H54 (cell line): ENCODE measurements at places on chromosomes 3 and 15.

DNA sequence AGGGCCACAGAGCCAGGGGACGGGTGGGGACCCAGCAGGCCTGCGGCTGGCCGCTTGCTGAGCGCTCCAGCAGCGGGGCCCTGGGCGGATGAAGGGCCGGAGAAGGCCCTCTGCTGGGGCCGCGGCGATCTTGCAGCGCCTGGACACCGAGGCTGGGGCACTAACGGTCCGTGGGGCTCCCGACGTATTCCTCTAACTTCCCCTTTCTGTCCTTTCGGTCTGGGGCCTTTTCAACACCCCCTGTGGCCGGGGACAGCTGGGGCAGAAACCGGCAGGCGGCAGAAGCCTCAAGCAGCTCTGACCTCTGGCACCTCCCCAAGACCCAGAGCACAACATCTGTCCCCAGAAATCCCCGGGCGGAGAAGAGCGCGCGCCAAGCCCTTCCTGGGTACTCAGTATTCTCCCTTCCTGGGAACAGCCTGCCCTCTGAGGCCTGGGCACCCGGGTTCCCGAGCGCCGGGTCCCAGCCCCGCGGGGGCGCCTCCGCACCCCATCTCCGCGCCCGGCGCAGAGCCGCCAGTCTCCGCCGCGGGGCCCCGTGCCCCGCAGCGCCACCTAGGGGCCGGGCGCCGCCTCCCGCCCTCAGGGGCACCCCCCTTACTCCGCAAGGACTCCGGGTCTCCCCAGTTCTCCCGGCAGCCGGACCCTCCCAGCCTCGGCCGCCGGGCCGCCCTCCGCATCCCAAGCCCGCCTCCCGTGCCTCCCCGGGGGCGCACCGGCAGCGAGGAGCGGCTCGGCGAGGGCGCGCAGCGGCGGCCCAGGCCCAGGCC is 582 bp upstream of the SLCO3A1 start:
- peak; percentile 59 for DNase-seq

DNA sequence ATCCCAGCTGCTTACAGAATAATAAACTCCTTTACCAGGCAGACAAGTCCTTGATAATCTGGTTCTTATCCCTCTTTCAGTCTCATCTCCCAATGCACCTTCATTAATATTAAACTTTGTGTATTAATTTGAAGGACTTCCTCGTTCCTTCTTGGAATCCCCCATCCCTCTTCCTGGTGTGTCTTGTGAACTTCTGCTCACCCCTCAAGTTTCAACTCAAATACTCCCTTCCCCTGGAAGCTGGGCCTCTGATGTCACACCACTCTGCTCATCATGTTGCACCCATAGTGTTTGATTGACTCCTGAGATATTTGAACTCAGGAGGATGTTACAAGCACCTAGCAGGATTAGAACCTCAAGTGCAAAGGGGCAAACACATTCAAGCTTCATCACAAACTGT is 3.3 kb upstream of the STT3B start:
- no peak for DNase-seq

DNA sequence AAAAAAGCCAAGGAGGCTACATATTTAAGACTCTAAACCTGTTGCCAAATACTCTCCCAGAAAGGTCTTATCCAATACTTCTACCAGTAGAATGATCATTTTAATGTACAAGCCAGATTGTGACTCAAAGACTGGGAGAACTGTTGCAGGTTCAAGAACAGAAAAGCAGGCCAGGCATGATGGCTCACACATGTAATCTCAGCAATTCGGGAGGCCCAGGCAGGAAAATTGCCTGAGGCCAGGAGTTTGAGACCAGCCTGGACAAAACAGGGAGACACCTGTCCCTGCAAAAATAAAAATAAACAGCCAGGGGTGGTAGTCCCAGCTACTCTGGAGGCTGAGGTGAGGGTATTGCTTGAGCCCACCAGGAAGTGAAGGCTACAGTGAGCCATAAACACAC is 17.8 kb upstream of the THUMPD3 start:
- no peak for DNase-seq

GRCh38 chr3:28224430-28224829 is 17.0 kb upstream of the CMC1 start:
- no peak for DNase-seq

- DNase-seq, result no peak
These were observed 11.3 kb upstream of the NMNAT3 start for GRCh38 chr3:139689122-139689521.

- no peak for DNase-seq
These were observed 56.0 kb upstream of the MYRIP start for GRCh38 chr3:39753391-39753790.

- no peak for DNase-seq
These were observed 170.3 kb downstream of the NSMCE3 start for GRCh38 chr15:29099131-29099880.

GRCh38 chr3:150412561-150413231 is 4.6 kb downstream of the TSC22D2 start:
- no peak for DNase-seq

- no peak for DNase-seq
These were observed 7.4 kb upstream of the MBNL1 start for GRCh38 chr3:152261329-152261728.

DNA sequence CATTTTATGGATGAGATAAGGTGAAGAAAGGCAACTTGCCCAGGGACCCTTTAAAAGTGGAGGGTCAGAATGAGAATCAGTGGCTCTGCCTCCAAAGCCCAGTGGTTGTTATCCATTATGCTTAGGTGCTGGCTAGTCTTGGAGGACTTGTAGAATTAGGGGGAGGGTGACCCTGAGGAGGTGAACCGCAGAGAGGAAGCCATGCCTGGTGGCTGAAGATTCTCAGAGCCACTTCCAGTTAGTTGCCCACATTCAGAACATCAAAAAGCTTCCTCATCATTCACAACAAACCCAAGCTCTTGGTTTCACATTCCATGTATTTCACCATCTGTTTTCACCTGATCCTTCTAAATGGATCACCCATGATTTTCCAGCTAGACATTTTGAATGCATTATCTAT is 11.2 kb downstream of the EBLN2 start:
- no peak for DNase-seq

DNA sequence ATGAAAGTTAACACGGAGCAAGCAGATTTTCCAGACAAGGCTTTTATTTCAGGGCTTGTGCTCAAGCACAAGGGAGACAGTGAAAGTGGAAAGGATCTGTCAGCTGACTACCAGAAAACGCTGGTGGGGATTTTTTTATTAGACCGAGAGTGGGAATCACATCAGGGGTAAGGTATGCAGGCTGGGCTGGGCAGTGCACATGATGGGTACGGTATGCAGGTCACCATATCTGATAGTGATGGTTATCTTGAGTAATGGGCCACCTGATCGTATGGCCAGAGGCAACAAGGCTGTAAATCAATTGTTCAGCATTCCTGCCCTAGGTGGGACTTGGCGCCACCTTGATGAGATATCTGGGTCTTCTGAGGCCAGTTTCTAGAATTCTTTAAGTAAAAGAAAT is 36.9 kb upstream of the PIAS1 start:
- no peak for DNase-seq

GRCh38 chr3:110886222-110886893 is 185.3 kb upstream of the NECTIN3 start:
- DNase-seq, result no peak

DNA sequence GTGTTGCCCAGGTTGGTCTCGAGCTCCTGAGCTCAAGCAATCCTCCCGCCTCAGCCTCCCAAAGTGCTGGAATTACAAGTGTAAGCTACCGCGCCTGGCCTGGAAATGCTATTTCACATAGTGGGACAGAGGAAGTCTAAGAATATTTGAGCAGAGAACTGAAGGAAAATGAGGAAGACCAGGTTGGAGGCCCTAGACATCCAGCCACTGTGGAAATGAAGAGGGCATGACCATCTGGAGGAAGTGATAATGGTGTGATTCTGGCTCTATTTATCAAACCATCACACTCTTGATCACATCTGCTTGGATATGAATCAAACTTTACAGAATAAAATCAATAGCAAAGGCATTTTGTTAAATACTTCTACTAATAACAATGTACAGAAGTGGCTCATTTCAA is 65.9 kb upstream of the ARHGEF3 start:
- DNase-seq, result no peak

DNA sequence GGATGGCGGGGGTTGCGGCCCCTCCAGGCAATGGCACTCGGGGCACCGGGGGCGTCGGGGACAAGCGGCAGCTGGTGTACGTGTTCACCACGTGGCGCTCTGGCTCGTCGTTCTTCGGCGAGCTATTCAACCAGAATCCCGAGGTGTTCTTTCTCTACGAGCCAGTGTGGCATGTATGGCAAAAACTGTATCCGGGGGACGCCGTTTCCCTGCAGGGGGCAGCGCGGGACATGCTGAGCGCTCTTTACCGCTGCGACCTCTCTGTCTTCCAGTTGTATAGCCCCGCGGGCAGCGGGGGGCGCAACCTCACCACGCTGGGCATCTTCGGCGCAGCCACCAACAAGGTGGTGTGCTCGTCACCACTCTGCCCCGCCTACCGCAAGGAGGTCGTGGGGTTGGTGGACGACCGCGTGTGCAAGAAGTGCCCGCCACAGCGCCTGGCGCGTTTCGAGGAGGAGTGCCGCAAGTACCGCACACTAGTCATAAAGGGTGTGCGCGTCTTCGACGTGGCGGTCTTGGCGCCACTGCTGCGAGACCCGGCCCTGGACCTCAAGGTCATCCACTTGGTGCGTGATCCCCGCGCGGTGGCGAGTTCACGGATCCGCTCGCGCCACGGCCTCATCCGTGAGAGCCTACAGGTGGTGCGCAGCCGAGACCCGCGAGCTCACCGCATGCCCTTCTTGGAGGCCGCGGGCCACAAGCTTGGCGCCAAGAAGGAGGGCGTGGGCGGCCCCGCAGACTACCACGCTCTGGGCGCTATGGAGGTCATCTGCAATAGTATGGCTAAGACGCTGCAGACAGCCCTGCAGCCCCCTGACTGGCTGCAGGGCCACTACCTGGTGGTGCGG is 1.9 kb downstream of the CHST2 start:
- DNase-seq, result no peak

DNA sequence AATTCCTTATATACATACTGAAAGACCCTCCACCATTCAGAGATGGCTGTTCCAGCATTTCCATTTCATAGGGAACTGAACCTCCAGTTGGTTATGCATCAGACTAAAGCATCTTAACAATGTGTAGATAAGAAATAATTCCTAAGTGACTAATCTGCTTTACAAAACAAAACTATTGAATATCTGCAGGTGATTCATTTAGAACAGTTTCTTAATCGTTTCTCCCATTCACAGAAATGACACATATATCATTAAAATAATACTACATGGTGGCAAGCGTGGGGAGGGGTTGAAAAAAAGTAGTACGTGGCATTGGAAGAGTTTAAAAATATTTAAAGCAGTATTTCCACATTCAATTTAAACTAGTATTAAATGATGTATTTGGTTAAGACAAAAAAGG is 19.5 kb downstream of the COPS2 start:
- DNase-seq, result peak; percentile 6

DNA sequence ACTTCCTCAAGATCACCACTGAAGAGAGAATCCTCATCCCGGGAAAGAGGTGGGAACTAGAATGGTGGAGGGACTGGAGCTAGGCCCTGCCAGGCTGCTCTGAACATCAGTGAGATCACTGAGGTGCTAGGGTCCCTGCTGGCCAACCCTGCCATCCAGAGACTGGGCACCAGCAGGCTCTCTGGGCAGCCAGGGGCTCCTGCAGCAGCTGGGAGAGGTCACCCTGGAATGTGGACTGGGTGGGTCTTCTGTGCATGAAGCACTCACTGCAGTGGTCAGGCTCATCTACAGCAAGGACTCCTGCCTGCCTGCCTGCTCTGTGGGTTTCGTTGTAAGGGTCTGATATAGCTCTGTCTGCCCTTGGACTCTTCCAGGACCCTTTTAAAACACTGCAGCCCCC is 24.9 kb downstream of the ALS2CL start:
- no peak for DNase-seq

- no peak for DNase-seq
These were observed 109.0 kb upstream of the MANF start for GRCh38 chr3:51276046-51276445.

DNA sequence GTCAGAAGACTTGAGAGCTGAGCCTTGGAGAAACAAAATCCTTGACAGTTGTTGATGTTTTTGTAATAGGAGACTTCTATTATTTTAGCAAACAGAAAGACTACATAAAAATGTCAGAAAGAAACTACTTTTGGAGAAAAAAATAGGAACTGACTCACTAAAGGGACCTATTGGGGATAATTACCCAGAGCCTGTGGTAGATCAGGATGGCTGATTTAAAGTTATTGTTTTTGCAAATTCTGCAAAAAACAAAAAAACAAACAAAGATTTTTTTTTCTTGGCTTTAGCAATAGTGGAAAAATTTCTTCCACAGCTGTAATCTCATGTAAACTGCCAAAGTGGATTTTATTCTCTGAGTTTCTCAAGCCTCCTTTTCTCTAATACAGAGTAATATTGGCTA is 101.5 kb upstream of the SATB1 start:
- no peak for DNase-seq

DNA sequence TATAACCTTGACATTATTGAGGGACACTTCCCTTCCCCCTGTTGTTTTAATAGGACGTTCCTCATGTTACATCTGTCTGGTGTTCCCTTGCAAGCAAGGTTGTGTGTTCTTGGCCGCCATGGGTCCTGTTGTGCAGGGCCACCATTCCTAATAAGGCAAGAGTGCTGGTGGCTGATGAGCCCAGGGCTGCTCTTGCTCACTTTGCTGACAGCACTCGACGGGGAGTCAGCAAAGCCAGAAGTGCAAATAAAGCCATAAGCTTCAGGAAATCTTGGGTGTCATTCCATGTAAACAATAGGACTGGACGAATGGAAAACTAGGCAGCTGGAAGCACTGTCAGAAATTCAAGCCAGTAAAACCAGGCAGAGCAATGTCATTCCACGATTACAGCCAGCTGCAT is 75.8 kb downstream of the SQOR start:
- no peak for DNase-seq

- DNase-seq, result no peak
These were observed 646 bp downstream of the HRH1 start for GRCh38 chr3:11154953-11155325.

DNA sequence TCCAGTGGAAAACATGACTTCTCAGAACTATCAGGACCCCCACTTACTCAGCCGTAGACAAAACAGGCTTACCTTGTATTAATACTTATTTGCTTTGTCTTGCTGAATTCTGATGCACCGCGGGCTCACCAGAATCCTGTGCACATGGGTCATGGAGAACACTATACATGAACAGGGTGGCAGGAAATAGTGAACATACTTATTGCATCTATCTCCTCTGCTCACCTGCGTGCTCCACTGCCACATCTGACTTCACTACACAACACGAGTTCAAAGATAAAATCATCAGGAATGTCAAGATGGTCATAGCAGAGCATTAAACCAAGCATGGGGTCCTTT is 10.7 kb upstream of the MAPK6 start:
- no peak for DNase-seq

DNA sequence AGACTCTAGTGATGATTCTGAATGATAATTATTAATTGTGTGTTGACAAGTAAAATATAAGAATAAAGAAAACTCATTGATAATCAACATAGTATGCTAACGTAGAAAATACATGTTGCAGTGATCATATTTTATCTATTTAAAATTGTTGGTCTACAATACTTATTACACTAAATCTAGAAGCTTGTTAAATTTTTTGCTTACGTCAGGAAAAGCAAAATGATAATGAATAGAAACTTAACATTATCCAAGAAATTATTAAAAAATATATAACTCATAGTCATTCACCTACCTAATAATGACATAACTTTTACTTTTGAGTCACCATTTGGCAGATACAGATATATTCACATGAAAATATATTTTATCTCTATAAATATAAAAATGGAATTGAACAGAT is 984.1 kb downstream of the PLOD2 start:
- no peak for DNase-seq
